ENCODE measurements at places on chromosomes 12 and 14. TPM values are rescaled to one million over a fixed set of nuclear protein-coding genes. Genes with fewer than 3 reads are reported as not detected.

The LAG3 gene
- total RNA-seq: 0.40 TPM

DNA sequence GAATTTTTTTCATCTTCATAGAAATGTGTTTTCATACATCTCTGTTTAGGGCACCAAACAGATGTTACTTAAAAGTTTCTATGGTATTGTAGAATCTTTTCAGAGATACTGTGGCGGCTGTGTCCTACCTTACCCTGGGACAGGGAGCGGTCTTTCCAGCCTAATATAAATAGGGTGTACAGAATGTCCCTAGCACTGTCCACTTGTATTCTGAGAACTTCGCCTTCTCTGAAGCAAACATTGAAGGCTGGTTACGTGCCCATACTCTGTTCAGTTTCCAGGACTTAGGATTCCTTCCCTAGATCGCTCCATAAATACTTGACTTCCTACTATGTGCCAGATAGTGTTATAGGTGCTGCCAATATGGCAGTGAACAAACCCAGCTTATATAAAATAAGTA lies 24.3 kb upstream of the SLC38A2 start:
- no peak for DNase-seq

The MMP14 gene
- 85.0 TPM for total RNA-seq

- DNase-seq: peak; percentile 32
Observed at GRCh38 chr12:47944685-47945340, 18.6 kb upstream of the TMEM106C start.

The CLEC2D gene
- total RNA-seq: 3.3 TPM

DNA sequence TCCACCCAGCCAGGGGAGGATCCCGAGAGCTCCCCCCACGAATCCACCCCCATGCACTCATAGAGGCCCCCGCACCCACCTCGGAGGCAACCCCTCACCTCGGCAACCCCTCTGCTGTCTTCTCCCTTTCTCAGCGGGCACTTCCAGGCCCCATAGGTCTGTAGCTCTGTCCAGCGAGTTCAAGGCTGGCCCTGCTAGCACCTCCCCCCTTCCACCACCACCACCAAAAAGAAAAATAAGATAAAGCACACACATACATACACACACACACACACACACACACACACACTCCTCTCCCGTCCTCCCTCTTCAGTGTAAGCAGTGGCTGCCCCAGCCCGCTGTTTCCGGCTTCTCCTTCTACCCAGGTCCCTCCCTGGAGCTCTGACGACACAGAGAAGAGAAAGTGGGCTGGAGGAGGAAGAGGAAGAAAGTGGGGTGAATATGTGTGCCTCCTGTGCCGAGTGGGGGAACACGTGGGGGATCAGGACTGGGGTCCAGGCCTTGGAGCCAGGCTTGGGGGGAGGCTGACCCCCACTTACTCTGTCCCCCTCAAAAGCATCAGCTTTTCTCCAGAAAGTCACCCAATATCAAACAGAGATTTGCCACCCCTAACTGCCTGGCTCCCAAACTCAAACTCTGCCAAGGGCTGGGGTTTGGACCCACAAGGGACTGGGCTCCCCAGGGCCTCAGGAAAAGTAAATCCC lies at the start of gene STAT6:
Gene STAT6, minus strand, starts transcription at position 332 of the 704 bp plus-strand sequence. CDS start 3,084 bp downstream, outside the sequence.
- DNase-seq: peak; percentile 59

DNA sequence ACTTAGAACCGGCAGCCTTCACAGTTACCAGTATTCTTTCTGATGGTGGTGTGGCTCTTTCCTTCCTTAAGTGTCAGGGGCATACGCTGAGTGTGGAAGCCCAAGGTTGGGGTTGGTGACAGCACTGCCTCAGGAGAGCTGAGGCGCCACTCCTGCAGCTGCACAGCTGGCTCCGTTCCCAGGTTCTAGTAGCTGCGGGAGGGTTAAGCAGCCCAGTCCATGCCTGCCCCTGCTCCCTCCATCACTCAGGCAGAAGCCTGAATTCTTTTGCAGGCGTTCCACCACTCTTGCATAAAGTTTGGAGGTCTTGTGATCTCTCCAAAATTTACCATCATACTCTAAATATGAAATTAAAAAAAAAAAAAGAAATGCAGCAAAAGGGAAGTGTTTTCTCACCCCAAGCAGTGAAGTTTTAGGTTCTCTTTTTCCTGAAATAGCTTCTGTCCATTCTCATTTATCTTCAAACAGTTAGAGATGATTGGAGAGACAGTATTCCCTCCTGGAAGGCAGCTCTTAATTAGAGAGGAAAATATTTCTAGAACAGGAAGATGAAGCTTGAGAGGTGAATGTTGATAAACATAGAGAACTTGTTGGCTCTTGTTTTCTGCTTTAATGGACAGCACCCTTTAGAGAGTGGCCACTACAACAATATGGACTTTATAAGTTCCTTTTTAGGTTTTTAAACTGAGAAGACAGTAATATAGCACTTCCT lies 136.1 kb downstream of the FGD4 start:
- peak; percentile 48 for DNase-seq

- DNase-seq: no peak
Observed at GRCh38 chr12:113720629-113721028, 245.5 kb downstream of the RBM19 start.

DNA sequence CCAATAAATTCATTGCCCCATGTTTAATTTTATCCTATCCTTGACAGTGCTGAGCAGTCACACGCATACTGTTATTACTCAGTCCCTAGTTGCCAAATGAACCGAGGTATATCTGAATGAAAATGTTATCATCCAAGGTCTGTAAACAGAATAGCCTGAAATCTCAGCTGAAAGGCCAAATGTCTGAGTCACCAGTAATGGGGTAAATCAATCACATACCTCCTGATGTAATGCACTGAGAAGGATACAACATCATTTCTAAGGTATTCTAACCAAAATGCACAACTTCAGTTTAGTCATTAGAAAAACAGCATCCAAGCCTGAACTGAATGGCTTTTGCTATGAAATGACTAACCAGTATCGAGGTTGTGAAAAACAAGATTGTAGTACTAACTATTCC lies 228.6 kb downstream of the DPF3 start:
- DNase-seq: peak; percentile 99

- DNase-seq: no peak
Observed at GRCh38 chr12:58095002-58095401, 153.6 kb downstream of the ATP23 start.

DNA sequence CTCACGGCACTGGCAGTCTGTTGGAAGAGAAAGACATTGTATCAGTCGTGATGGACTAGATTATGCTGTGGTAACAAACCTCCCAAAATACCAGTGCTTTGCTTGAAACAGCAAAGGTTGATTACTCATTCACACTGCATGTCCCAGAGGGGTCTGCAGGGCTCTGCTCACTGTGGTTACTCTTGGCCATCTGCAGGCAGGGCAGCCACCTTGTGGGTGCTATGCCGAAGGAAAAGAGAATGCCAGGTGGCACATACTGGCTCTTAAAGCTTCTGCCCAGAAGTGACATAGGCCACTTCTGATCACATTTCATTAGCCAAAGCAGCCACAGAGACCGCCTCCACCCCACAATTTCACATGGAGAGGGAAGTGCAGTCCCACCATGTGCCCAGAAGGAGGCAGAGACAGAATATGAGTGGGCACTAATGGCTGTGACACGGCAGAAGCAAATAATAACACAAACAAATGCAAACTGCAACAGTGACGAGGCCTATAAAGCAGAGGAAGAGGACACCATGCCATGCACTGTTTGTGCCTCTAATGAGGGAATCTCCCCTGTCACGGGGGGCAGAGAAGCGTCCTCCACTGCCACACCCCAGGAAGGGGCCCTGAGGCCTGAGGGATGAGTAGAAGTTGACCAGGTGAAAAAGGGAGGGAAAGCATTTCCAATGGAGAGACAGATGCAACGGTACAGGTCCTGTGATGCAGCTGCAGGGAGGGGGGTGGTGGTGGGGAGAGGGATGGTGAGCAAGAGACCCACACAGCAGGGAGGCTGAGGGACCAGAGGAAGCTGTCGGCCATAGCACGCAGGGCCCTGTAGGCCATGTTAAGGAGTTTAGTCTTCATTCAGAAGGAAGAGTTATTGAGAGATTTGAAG lies 51.7 kb upstream of the KICS2 start:
- peak; percentile 73 for DNase-seq

- no peak for DNase-seq
Observed at GRCh38 chr12:48176417-48176751, 7.1 kb upstream of the CCDC184 start.

GRCh38 chr12:25005376-25005775 lies 56.5 kb upstream of the BCAT1 start:
- no peak for DNase-seq

DNA sequence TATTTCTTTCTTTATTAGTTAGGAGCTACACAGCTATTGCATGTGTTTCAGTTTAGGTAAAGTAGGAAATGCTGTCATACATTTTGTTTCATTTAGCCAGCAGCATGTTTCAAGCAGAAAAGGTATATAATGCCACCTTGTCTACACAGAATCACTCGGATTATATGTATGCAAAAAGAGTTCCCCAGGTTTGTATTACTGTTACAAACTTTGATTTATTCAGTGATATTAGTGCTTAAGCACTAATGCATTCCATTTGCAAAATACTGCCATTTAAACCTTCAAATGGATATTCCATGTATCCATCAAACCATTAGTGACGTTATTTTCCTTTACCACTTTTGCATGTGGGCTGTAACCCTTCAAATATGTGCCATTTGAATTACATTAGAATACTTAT lies 564.0 kb downstream of the RPL10L start:
- DNase-seq: no peak

DNA sequence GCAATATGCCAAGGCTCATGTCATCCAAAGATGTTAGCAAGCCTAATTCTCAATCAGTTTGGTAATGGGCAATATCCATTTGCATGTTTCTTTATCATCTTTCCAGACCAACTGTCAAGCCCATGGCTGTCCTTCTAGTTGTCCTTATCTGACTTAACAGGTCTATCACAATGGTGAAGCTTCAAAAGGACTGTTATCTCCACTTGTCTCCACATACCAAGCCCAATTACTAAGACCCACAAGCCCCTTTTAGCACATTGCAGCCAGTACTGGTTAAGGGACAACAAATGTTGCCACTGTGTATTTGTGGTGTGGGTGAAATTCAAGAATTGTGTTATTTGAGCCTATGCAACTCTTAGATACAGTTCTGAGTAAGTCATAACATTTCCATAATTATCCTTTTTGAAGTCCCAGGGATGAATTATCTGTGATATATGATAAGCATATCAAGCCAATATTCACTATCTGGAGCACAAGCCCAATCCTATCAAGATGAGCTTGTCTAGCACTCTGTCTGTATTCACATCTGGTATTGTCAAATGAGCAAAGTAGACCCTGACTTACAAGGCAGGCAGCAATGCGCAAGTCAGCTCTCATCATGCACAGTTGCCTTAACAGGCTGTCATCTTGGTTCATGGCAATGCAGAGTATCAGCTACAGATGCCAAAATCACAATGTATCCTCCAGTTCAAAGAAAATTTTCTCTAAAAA lies 19.3 kb upstream of the ST8SIA1 start:
- no peak for DNase-seq

The ESYT1 gene
- 120 TPM for total RNA-seq

DNA sequence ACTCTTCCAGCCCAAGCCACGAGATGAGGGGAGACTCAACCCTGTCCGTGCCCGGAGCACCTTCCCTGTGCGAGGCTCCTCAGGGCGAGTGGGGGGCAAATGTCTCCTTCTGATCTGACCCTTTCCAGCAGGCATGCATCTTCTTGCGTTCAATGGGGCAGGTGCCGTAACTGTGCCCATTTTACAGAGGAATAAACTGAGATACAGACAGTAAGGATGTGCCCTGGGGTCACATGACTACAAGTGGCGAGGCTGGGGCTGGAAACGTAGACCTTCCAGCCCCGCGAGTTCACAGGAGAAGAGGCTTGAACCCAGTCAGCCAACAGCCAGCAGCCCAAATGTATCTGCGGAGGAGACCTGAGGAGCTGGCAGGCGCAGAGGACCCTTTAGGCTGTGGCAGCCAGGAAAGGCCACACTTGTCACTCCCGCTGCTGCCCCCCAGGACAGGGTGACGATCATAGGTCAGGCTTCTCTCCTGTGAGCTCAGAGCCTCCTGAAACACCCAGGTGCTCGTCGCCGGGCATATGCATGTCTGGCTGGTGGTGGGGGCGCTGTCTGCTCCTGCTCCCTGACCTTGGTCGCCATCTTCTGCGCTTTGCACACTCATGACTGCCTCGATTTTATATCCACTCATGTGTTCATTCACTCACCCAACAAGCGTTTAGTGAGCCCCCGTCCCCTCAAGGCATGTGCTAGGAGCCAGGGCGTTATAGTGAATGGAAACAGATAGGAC lies 41.7 kb downstream of the CCDC88C start:
- no peak for DNase-seq

GRCh38 chr14:86532219-86532618 lies 1002.3 kb downstream of the FLRT2 start:
- peak; percentile 49 for DNase-seq

GRCh38 chr14:50123062-50123461 lies 6.7 kb upstream of the VCPKMT start:
- no peak for DNase-seq

GRCh38 chr14:93150227-93151208 lies 34.2 kb downstream of the MOAP1 start:
- DNase-seq: peak; percentile 16

- no peak for DNase-seq
Observed at GRCh38 chr12:2431810-2432209, 363.0 kb upstream of the FKBP4 start.

The GYS2 gene
- total RNA-seq: not detected

DNA sequence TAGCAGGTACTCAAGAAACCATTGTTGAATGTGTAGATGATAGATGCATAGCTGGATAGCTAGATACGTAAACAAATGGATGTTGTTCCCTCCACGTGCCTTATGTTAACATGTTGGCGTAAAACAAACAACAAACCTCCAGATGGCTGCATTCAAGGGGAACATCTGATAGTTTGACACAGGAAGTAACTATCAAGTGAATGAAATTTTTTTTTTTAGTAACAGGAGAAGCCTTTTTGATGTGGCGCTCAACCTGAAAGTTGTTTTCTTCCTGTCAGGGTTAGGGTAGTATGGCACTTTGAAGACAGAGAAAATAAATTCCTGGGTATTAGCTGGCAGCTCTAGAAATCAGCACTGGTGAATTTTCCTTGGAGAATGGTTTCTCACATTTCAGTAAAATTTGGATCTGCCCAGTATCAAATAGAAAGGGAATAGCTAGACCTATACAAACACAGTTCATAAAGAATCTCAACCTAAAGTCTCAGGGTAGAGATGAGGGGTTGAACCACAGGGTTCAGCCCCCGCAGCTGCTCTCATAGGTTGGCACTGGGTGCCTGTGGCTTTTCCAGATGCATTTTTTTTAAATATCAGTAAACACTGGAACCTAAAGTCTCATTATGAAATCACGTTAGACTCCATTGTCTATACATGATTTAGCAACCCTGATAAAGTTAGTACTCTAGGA lies 18.8 kb upstream of the RAP1B start:
- no peak for DNase-seq

- DNase-seq: peak; percentile 40
Observed at GRCh38 chr12:44314007-44314500, 478.2 kb downstream of the TMEM117 start.

DNA sequence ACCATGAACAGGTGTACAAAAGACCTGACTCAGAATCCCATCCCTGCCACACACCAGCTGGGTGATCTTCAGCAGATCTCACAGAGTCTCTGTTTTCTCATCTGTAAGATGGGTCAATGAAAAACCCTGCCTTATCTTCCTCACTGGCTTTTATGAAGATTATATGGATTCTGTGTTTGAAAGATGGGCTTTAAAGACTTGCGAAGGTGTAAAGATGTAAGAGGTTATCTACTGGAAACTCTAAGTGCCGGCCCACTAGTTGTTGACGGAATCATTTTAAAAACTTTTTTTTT lies 15.3 kb upstream of the ANKRD33 start:
- no peak for DNase-seq

Measured in PC-3 (cell line).